GM03348 (cell line): ENCODE measurements at places on chromosomes 12 and 14.

GRCh38 chr12:82981150-82981549 is 294.4 kb downstream of the TMTC2 start:
- DNase-seq = no peak

- no peak for DNase-seq
Observed at GRCh38 chr14:104845834-104846441, 19.1 kb upstream of the CEP170B start.

DNA sequence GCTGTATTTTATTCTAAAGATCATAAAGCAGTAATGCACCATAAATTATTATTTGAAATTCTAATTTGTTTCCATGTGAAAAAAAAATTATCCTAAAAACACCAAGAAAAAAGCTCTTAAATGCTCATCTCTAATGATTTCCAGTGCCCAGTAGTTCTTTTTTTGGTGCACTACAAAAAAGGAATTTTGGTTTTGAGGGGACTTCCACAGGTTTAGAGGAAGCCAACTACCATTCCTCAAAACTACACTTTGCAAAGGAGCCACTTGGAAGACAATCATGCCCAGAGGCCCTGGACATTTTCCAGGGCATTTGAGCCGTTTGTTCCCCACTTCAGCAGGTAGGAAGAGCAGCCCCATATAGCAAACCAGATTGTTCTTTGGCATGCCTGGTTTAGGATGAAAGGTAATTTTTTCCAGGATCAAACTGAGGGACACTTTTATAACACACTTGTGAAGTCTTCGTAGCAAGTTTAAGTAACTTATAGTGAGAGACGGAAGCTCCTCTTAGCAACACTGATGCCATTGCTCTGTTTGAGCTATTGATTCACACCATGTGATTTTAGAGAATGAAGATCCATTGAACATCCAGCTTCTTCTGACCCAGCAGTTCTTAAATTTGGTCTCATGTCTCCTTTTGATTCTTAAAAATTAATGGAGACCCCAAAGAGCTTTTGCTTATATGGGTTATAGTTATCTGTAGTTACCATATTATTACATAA is 187.9 kb downstream of the ETV6 start:
- DNase-seq = no peak

DNA sequence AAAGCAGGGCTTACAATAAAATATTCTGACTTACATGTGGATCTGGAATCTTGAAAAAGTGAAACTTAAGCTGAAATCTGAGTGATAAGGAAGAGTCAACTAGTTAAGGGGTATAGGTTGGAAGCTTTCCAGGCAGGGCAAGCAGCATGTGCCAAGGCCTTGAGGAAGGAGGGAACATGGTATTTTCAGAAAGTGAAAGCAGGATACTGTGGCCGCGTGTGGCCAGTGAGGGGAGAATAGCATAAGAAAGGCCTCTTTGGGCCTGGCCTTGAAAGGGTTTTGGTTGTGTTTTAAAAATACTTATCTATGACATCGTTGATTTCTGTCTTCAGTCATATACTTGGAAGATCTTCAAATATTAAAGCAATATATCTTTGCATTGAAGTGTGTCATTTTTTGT is 213.4 kb downstream of the AKAP6 start:
- DNase-seq = no peak

DNA sequence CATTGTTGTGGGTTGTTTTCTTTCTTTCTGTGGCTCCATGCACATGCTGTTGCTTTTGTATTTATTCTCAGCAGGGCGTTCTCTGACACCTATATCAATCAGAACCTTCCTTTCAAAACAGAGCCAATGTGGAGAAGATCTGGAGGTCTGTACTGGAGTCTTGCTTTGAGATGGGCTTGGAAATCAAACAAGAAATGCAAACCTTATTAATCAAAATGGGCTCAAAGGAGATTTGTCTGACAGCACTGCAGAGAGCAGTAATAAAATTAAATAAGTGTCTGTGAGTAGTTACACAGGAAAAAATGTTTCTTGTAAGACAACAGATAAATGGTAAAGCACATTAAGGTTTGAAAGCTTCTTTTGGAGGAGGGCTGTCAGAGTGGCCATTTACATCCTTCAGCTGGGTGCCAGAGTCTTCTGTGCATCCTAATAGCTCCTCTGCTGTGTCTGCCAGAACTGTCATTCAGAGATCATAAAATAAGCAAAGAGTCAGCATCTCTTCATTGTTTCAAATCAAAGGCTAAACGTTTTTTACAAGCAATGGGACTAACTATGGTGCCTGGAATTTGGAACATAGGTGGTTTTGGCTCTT is 414.3 kb downstream of the NAV3 start:
- no peak for DNase-seq

- no peak for DNase-seq
Observed at GRCh38 chr14:30240685-30241084, 313.0 kb upstream of the PRKD1 start.

GRCh38 chr14:65335411-65335947 is 77.1 kb upstream of the FUT8 start:
- no peak for DNase-seq

- no peak for DNase-seq
Observed at GRCh38 chr14:77615361-77616132, 890 bp downstream of the SPTLC2 start.

- peak; percentile 45 for DNase-seq
Observed at GRCh38 chr14:89600950-89601826, 184.2 kb upstream of the FOXN3 start.

- no peak for DNase-seq
Observed at GRCh38 chr14:72052356-72052755, 120.1 kb downstream of the RGS6 start.

DNA sequence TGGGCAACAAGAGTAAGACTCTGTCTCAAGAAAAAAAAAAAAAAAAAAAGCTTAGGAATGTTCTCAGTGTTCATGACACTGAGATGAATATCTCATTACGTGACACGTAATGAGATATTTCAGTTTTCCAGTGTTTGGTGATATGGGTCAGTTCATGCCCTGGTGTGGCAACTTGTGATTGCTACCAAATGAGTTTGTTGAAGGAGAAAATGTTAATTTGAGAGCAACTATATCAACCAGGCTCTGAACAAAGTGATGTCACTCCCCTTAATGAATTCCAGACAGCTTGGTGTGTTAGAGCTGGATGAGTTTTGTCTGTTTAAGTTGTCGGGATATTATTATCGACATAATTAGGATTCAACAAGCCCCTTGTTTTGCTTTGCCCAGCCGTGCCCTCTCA is 211.7 kb downstream of the DPF3 start:
- DNase-seq = peak; percentile 78

- DNase-seq = no peak
Observed at GRCh38 chr14:76690502-76691105, 70.7 kb upstream of the VASH1 start.

DNA sequence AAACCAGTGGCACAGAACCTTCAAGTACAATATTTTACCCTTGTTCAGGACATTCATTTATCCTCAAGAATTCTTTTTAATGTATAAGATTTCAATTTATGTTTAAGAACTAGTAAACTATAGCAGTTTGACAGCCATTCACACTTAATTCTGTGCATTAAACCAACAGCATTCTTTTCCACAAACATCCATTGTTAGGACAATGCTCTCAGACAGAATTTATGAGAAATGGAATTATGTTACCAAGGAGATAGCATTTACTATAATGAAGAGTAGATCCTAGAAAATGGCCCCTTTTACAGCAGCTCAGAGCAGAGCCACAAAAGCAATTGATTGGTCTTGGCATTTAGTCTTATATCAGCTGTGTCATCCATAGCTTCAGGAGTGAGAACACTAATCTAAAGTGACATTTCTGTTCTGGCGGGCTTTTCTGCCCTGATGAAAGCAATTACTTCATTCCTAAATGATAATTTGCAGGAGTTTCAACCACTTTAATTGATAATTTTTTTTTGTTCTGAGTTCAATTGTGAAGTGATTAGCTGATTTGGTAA is 268.9 kb downstream of the NPAS3 start:
- no peak for DNase-seq

DNA sequence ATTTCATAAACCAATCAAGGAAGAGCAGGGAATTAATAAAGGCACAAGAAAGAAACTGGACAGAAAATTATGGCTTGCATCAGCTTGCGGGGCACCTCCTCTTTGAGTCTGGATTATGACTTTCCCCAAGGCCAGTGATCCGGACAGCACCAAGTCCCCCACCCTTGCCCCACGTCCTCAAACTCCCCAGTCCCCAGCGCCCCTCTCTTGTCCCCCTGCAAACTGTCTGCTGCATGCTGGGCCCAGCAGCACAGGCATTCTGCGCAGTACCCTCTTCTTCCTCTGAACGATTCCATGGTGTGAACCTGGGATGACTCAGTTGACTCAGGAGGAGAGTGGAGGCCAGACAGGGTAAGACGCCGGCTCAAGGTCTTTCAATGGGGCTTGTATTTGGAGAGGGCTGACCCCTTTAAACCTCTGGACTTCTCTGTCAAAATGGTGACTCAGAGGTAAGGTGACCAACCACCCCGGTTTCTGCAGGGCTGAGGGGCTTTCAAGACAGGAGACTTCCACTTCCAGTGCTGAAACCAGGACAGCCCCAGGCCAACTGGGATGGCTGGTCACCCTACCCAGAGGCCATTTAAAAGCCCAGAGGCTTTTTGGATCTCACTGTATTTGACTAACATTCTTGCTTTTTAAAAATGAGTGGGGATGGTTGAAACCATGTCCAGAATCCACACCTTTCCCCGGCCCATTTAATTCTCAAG is 13.5 kb downstream of the C14orf132 start:
- no peak for DNase-seq

- no peak for DNase-seq
Observed at GRCh38 chr14:48435221-48435620, 759.8 kb upstream of the MDGA2 start.

DNA sequence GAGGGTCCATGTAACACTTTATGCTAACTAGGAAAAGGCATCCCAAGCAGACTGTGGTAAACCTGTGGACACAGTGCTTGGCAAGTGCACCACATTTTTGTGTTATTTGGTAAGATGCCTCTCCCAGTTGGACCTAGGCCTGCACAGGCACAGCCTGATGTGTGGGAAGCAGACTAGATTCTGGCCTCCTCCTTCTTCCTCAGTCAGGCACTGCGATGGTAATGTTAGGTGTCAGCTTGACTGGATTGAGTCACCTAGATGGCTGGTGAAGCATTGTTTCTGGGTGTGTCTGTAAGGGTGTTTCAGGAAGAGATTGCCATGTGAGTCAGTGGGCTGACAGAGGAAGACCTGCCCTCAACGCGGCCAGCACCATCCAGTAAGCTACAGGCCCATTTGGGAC is 25.3 kb upstream of the RHOJ start:
- peak; percentile 75 for DNase-seq
